ENCODE measurements at places on chromosomes 6 and 20. TPM values are rescaled to one million over a fixed set of nuclear protein-coding genes. Genes with fewer than 3 reads are reported as not detected.
A peak's percentile ranks its signal among the peaks of the same experiment; 100 is the strongest.

GRCh38 chr6:8539453-8539852, 104.1 kb upstream of the SLC35B3 start:
- no peaks in the 10 kb centered on the region for H3K27me3 ChIP-seq
- no peaks in the 10 kb centered on the region for H3K36me3 ChIP-seq
- H3K4me1 ChIP-seq, result no peaks in the 10 kb centered on the region

DNA sequence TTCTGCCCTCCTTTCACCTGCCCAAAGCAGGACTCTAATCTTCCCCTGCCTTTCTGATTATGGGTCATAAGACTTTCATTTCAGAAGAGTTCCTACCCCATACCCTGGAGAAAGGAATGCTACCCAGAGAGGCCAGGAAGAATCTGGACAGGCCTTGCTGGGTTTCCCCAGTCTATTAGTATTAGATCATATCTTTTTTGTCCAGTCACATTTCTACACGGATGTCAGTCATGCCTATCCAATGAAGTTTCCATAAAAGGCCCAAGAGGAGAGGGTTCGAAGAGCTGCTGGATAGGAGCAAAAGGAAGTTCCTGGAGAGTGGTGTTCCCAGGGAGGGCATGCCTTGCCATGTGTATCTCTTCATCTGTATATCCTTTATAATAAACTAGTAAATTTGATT, 3.2 kb downstream of the POLH start:
- peaks cover 6% of the 10 kb centered on the region for H3K36me3 ChIP-seq
- no peak for DNase-seq
- H3K4me3 ChIP-seq, result no peak overlapping the region
- H3K4me1 ChIP-seq, result no peaks in the 10 kb centered on the region

GRCh38 chr6:9292975-9293374, 857.6 kb upstream of the SLC35B3 start:
- H3K36me3 ChIP-seq, result no peaks in the 10 kb centered on the region
- no peaks in the 10 kb centered on the region for H3K27me3 ChIP-seq
- no peak for DNase-seq

DNA sequence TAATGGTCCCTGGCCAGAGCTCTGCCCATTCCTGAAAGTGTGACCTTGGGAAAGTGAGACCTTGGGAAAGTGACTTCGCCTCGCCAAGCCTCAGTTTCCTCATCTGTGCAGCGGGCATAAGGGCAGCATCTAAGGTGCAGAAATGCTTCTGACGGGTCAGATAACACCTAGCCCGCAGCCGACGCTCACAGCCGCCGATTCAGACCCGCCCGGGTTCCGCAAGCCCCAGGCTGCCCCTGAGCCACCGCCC, 486 bp downstream of the FKBP1A start:
- DNase-seq, result no peak
- H3K4me1 ChIP-seq, result peaks cover 17% of the 10 kb centered on the region
- H3K27ac ChIP-seq, result peak overlapping the region; percentile 80
- no peaks in the 10 kb centered on the region for H3K36me3 ChIP-seq
- peak overlapping the region; percentile 88 for H3K4me3 ChIP-seq

- no peaks in the 10 kb centered on the region for H3K27me3 ChIP-seq
- no peaks in the 10 kb centered on the region for H3K4me1 ChIP-seq
- H3K4me3 ChIP-seq, result no peak overlapping the region
- no peak overlapping the region for H3K27ac ChIP-seq
- no peak for DNase-seq
Observed at GRCh38 chr6:105968603-105969333, 117.4 kb upstream of the PRDM1 start.

- H3K4me1 ChIP-seq, result no peaks in the 10 kb centered on the region
- DNase-seq, result no peak
- no peaks in the 10 kb centered on the region for H3K36me3 ChIP-seq
- no peaks in the 10 kb centered on the region for H3K27me3 ChIP-seq
- no peak overlapping the region for H3K27ac ChIP-seq
- no peak overlapping the region for H3K4me3 ChIP-seq
Observed at GRCh38 chr6:56808871-56809359, 146.0 kb upstream of the BEND6 start.

DNA sequence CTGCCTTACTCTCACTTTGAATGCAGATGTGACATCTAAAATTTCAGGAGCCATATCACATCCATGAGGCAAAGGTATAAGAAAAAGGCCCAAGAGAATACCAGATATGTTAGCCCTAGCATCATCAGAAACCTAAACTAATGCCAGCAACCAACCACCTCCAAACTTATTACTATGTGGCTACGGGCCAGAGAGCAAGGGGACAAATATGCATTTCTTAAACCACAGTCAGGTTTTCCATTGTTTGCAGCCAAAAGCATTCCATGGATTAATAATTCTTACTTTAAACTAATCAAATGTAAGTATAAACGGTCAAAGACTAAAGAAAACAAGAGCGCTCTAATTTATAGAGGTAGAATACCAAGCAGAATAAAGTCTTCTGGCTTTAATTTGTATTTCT, 84.7 kb downstream of the TASP1 start:
- H3K4me1 ChIP-seq, result no peaks in the 10 kb centered on the region
- no peaks in the 10 kb centered on the region for H3K36me3 ChIP-seq
- no peak overlapping the region for H3K27ac ChIP-seq
- DNase-seq, result no peak
- no peak overlapping the region for H3K4me3 ChIP-seq

DNA sequence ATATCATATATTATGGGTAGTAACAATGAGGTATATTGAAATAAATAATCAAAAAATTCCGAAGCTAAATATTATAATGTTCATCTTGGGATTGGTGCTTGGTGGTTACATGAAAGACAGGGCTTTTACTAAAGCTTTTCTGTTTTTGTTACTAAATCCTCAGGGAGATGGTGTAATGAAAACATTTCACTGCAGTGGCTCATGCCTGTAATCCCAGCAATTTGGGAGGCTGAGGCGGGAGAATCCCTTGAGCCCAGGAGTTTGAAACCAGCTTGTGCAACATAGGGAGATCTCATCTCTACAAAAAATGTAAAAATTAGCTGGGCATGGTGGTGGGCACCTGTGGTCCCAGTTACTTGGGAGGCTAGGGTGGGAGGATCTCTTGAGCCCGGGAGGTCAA, 42.9 kb downstream of the AFG1L start:
- H3K4me1 ChIP-seq, result no peaks in the 10 kb centered on the region
- H3K36me3 ChIP-seq, result no peaks in the 10 kb centered on the region
- no peak for DNase-seq
- H3K27ac ChIP-seq, result no peak overlapping the region
- H3K27me3 ChIP-seq, result no peaks in the 10 kb centered on the region

DNA sequence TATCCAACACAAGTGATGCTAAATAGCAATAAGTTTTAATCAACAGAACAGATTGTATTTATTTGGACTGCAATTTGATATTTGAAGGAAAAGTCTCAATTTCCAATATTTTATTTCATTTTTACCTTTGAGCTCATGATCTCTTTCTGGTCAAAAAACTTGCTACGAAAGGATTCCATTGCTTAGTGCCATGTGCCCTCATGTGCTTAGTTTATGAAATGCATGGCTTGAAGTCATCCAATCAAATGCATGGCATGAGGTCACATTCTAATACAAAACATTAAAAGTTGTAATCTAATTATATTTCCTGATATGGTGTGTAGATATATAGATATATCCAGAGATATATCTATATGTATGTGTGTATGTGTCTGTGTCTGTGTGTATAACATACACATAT, 321.2 kb upstream of the ADGRB3 start:
- no peaks in the 10 kb centered on the region for H3K27me3 ChIP-seq
- no peaks in the 10 kb centered on the region for H3K4me1 ChIP-seq
- no peak for DNase-seq
- no peak overlapping the region for H3K4me3 ChIP-seq
- H3K27ac ChIP-seq, result no peak overlapping the region

DNA sequence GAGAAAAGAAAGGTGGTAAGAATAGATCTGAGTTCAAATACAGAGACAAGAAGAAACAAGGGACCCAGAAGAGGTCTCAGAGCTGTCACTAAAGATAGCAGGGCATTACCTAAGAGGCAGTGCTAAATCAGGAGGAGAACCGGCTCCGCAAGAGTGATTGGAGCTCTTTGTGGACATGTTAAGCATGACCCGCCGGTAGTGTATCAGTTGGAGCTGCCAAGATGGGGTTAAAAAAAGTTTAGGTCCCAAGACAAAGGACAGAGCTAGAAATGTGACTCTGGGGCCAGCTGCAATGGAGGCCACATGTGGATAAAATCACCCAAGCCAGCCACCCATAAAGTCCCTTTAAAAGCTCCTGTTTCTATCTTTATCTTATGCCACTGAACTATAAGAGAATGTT, 93.4 kb downstream of the MBOAT1 start:
- H3K36me3 ChIP-seq, result no peaks in the 10 kb centered on the region
- H3K4me1 ChIP-seq, result no peaks in the 10 kb centered on the region
- no peak for DNase-seq
- H3K27me3 ChIP-seq, result no peaks in the 10 kb centered on the region
- H3K4me3 ChIP-seq, result no peak overlapping the region

DNA sequence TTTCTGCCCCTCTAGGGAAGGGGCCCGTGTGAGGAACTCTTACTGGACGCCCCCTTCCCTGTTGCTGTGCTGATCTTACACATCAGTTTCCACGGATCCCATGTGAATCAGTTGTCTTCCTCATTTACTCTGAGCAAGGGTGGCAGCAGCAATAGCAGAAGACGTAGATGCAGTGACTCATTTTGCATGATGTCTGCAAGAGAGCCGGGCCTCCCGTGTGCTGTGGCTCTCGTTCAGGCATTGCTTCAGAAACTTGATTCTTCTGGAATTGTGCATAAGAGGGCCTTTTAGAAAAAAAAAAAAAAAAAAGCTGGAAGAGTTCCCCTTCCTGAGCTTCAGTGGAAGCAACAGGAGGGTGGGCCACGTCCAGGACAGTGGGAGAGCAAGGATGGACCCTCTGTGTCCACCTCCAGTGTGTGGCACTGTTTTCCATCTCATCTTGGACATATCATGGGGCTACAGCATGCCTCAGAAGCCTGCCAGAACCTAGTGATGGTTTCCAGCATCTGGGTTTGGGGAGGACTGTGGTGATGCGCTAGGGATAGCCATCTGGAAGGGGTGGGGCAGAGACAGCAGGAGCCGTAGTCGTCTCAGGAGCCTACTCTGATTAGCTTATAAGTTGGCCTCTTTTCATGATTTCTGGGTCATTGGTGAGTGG, 62.1 kb downstream of the FOXO3 start:
- H3K4me1 ChIP-seq, result no peaks in the 10 kb centered on the region
- H3K4me3 ChIP-seq, result no peak overlapping the region
- no peaks in the 10 kb centered on the region for H3K36me3 ChIP-seq
- DNase-seq, result no peak
- H3K27me3 ChIP-seq, result no peaks in the 10 kb centered on the region

GRCh38 chr6:142846459-142846831, 98.5 kb downstream of the HIVEP2 start:
- peak overlapping the region; percentile 77 for H3K27ac ChIP-seq
- H3K27me3 ChIP-seq, result no peaks in the 10 kb centered on the region
- H3K36me3 ChIP-seq, result no peaks in the 10 kb centered on the region
- no peak for DNase-seq

DNA sequence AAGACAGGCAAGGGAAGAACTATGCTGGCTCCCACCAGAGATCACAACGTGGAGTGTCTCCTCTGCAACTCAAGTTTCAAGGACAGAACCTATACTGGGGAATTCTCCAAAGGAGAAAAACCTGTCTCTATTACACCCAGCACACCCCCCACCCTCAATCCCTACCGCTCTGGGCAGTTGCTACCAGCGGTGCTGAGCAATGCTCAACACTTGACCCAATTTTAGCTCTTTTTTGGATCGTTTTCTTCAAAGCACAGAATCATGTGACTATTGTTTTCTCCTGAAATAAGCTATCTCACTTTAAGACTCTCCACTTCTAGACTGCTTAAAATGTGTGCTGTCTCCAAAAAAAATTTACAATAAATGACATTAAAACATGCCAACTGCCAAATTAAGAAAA, 23.3 kb downstream of the MAP7 start:
- H3K27me3 ChIP-seq, result no peaks in the 10 kb centered on the region
- no peak overlapping the region for H3K27ac ChIP-seq
- H3K4me3 ChIP-seq, result no peak overlapping the region
- no peaks in the 10 kb centered on the region for H3K36me3 ChIP-seq
- H3K4me1 ChIP-seq, result no peaks in the 10 kb centered on the region

- no peak overlapping the region for H3K27ac ChIP-seq
- H3K36me3 ChIP-seq, result no peaks in the 10 kb centered on the region
- H3K27me3 ChIP-seq, result no peaks in the 10 kb centered on the region
- no peaks in the 10 kb centered on the region for H3K4me1 ChIP-seq
- no peak for DNase-seq
Observed at GRCh38 chr6:102895683-102896082, 1502.2 kb downstream of the GRIK2 start.

DNA sequence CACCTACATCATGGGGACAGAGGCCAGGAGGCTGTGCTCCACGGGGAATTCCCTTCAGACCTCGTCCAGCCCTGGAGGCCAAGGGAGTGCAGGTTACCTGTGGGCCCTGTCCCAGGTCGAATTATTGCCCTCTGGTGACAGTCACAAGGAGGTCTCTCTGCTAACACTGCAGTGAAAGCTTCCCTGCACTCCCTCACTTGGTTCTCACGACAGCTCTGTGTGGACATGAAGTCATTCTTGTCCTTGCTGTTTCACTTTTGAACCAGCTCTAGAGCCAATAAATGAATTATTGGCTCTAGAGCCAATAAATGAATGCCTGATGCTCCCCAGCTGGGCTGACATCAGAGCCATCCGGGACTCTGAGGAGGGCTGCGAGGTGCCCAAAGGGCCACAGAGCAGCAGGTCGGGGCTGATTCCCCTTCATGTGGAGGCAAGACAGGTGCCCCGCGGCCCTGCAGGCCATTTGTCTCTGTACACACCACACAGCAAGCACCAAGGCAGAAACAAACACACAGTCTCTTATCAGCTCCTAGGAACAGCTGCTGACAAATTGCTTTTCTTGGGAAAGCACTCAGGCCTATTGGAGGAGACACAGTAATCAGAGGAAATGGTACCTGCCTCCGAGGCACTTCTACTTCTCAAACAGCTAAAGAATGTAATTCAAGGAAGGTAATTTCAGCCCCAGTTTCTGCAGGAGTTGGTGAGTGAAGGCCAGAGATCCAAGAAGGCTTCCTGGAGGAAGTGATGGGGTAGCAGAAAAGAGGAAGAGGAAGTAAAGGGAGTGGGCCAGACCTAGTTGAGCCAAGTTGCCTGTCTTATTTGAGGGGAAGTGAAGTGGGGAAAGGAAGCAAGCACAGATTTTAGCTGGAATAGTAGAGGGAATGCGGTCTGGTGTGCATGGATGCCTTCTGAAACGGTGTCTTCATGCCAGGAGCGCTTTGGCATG, 27.5 kb upstream of the TBXT start:
- H3K36me3 ChIP-seq, result no peaks in the 10 kb centered on the region
- no peaks in the 10 kb centered on the region for H3K27me3 ChIP-seq
- no peak for DNase-seq
- H3K27ac ChIP-seq, result no peak overlapping the region

HRH3 gene
- 0.18 TPM for total RNA-seq

ZNF334 gene
- 7.8 TPM for total RNA-seq

SMOC2 gene
- total RNA-seq, result 17.8 TPM

CNBD2 gene
- 7.7 TPM for total RNA-seq

UST gene
- 6.6 TPM for total RNA-seq

KHDC1 gene
- 4.2 TPM for total RNA-seq

ULBP2 gene
- total RNA-seq, result 0.32 TPM

Data from prostate gland (tissue), 2 donors.